Eye (tissue), 1 donor: ENCODE measurements at places on chromosomes 2 and 18.

- no peak for DNase-seq
Measured at GRCh38 chr2:50026236-50026635, 871.9 kb upstream of the FSHR start.

GRCh38 chr2:105144152-105144940 is 97.2 kb upstream of the GPR45 start:
- DNase-seq: peak; percentile 59

GRCh38 chr2:131093006-131093695 is at the start of gene FAM168B:
Gene FAM168B (minus strand): TSS chr2:131093460. CDS start chr2:131082646, 10,814 bp downstream.
- peak; percentile 97 for DNase-seq

DNA sequence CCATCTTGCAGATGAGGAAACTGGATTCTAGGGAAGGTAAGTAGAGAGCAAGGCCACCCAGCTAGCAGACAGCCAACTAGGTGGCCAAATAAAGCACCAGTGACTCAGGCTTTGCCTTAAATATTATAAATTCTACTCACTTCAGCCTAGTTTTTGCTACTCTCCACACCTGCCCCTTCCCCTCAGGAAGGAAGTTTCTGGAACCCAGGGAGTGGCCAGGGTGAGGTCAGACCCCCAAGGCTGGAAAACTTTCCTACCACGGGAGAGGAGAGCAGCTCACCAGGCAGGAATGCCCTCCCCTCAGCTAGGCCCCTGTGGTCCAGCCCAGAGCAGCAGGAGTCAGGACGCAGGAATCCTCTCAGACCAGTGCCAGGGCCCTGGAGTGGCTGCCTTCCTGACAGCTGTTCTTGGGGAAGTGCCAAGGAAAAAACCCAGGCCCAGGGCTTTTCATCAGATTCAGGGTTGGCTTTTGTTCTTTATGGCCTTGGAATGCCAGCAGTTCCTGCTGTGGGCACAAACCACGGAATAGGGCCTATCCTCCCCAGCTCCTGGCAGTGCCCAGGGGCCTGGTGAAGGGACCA is 5.1 kb upstream of the PAX8 start:
- DNase-seq: peak; percentile 27

DNA sequence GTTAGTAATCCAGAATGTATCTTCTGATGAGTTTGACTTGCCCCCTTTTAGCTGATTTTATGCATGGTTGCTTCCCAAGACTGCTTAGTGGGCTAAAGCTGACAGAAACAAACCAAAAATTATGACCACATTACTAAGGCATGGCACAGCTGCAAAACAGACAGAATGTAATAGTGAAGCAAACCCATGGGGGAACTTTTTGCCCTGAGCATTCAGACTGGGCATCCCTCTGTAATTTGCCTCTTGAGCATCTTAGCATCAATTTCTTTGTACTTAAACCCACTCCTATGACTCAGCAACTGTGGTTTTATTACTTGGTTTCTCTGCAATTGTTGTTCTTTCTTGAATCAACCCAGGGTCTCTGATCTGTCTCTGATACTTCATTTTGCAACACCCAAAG is 487.3 kb upstream of the DCC start:
- DNase-seq: peak; percentile 10

DNA sequence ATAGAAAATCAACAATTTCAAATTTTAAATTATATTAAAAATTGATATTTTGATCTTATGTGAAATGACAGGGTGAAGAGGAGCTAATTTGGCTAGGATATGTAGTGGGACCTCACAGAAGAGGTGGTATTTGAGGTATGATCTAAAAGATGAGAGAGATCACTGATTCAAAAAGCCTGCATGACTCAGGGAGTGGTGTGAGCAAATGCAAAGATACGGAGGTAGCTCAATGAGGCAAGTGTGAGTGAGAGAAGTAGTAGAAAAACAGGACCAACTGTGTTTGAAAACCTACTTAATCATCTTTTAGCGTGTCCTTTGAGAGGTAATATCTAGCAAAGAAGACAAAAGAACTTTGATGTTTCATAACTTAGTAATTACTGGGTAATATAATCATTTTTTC is 557.5 kb downstream of the DSC3 start:
- DNase-seq: no peak

DNA sequence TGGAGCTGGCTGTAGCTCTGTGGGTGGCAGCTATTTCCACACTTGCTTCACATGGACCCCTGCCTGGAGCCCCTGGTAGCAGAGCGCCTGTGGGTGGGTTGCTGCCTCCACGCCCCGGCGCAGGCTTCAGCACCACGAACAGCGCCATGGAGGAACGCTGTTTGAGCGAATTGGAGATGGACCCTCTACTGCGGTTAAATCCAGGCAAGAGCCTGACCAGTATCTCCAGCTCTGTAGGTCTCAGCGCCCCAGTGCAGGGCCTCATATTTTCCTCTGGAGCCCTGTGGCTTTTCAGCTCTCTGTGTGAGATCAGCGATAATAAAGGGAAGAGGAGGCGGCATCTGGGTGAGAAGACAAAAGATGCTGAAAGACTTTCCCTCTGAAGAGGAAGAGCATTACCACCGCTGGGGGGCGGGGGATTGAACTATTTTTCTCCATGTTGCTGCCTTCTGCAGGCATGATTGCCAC is 12.0 kb downstream of the ONECUT2 start:
- DNase-seq: peak; percentile 89

DNA sequence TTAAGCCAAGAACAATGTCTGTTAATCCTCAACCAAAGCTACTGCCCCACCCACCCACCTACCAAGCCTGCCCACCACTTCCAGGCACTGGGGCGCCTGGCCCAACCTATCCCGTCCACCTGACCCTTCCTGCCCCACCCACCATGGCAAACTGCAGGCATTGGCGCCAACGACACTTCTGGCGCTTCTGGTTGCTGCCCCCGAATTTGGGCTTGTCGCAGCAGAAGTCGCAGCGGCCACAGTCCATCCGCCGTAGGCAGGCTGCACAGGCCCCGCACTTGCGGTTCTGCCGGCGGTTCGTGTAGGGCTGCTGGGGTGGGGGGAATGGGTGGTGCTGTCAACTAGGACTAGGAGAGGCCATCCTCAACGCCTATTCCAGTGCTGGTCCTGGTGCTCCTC is 7.3 kb downstream of the MBD1 start:
- no peak for DNase-seq

DNA sequence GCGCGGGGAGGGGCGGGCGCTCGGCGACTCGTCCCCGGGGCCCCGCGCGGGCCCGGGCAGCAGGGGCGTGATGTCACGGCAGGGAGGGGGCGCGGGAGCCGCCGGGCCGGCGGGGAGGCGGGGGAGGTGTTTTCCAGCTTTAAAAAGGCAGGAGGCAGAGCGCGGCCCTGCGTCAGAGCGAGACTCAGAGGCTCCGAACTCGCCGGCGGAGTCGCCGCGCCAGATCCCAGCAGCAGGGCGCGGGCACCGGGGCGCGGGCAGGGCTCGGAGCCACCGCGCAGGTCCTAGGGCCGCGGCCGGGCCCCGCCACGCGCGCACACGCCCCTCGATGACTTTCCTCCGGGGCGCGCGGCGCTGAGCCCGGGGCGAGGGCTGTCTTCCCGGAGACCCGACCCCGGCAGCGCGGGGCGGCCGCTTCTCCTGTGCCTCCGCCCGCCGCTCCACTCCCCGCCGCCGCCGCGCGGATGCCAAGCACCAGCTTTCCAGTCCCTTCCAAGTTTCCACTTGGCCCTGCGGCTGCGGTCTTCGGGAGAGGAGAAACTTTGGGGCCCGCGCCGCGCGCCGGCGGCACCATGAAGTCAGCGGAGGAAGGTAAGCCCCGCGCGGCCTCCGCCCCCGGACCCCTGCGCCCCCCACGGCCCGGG is at the start of gene NFATC1:
TSS of gene NFATC1 (plus strand) at position 170 of the 644 bp plus-strand sequence. CDS start at position 465, 295 bp downstream.
- DNase-seq: peak; percentile 88

DNA sequence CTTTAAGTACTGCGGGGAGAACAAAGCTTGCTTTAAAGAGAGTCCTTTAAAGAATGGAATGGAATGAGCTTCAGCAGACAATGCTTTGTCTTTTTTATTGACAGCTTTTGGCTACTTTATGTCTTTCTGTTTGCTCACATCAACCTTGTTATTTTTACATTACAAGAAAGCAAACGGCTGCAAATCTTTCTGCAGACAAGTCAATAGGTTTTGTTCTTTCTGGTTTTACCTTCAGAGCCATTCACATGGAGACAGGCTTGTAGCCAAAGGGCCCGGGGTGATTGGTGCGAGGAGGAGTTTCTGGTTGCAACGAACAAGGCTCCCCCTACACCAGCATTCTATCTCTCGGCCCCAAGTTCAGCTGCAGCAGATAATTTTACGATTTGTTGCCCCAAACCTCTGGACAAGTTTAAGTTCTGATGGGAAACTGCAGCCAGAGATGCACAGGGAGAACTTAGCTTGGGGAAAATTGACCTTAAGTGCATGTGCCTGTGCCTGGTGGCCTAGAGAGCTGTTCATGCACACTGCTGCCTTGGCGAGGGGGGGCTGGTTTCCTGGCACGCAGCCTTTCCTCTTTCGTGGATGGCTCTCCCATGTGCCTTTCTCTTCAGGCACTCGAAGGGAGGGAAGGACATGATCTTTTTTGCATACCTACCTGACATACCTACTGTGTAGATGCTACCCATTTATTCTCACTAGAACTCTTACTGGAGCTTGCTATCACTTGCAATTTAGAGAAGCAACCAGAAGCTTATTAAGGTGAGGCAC is 543.2 kb downstream of the DCDC2C start:
- no peak for DNase-seq

- no peak for DNase-seq
Measured at GRCh38 chr2:100568989-100569388, 6.2 kb downstream of the PDCL3 start.

GRCh38 chr2:49004036-49004626 is 150.2 kb downstream of the FSHR start:
- DNase-seq: no peak

DNA sequence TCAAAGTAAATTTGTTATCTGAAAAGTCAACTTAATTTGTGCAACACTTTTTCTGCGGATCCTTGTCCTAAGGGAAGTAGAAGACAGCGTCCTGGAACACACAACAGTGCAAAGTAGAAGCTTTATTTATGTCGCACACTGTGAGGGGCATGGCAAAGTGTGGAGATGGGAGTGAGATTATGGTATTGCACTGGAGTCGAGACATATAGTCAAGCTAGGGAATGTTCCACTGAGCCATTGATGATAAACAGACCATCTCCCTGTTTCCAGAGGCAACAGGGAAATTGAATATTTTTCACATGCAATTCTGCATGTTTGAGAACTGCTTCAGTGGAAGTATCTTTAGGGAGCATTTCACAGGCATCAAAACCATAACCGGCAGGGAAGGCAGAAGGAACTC is 46.2 kb downstream of the LRRTM1 start:
- no peak for DNase-seq

DNA sequence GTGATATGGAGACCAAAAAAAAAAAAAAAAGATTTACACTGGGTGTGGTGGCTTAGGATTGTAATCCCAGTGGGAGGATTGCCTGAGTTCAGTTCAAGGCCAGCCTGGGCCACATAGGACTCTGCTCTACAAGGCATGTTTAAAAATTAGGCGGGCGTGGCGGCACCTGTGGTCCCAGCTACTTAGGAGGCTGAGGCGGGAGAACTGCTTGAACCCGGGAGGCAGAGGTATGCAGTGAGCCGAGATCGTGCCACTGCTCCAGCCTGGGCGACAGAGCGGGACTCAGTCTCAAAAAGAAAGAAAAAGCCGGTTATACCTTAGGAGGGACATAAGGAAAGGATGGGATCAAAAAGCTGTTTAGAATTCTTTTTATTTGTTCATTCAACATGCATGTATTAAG is 707 bp upstream of the SPDYA start:
- DNase-seq: no peak
